Mesothelial cell of epicardium (in vitro differentiated cells): ENCODE measurements at places on chromosomes 5 and 9.

GRCh38 chr9:111983484-111983908 is 86.9 kb downstream of the UGCG start:
- no peak for DNase-seq

DNA sequence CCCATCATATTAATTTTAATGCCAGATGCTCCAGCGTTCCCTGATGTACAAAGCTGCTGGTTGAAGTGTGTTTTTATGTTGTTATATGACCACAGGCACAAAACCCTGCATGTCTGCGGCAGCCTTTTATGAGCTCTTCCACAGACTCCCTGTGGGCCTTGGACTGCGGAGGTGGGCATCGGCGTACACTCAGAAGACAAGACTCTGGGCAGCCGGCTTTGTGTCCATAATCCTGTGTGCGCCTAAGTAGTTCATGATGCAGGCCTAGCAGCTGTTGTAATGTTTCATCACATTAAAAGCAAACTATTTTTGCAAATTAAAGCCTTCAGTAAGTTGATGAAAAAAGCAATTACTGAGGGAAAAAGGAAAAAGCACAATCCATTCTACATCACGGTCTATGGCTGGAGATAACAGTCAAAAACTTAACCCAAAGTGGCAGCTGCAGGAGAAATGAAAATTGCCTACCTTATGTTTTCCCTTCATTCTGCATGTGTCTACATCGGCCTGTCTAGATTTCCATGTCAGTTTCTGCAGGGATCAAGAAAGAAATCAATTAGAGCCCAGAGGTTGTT is 78.8 kb downstream of the SEMA6A start:
- no peak for DNase-seq

DNA sequence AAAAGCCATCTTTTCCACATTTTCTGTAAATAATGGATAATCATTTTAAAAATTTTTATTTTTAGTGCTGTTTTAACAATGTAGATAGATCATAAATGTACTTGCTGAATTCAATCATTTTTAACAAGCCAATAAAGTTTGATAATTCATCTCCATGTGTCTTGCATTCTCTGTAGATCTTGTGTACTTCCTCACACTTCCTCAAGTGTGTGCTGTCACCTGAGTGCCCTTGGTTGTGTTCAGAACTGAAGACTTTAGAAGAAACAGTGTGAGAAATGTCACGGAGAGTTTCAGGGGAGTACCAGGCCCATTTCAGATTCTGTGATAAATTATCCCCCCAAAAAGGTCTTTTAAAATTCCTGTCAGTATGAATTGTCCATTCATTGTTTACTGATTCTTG is 146.0 kb downstream of the NTRK2 start:
- no peak for DNase-seq

- no peak for DNase-seq
Observed at GRCh38 chr5:111582993-111583601, 70.8 kb upstream of the STARD4 start.

DNA sequence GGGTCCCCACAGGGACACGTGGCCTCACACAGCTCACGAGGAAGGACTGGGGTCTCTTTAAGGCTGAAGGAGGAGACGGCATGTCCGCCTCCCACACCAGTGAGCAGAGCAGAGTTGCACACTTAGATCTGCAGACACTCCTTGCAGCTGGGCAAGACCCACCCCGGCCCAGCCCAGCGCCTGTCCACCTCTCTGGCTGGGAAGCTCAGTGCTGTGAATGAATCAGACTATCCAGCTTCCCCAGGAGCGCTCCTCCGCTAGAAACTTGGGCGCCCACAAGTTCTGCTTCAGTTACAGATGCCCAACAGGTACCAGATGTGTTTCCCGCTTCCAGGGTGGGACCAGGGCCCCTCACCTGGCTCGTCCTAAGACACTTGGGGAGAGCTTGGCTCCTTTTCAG is 78.9 kb downstream of the NSUN2 start:
- DNase-seq, result peak; percentile 35

GRCh38 chr5:44842496-44843282 is 33.9 kb downstream of the MRPS30 start:
- no peak for DNase-seq

DNA sequence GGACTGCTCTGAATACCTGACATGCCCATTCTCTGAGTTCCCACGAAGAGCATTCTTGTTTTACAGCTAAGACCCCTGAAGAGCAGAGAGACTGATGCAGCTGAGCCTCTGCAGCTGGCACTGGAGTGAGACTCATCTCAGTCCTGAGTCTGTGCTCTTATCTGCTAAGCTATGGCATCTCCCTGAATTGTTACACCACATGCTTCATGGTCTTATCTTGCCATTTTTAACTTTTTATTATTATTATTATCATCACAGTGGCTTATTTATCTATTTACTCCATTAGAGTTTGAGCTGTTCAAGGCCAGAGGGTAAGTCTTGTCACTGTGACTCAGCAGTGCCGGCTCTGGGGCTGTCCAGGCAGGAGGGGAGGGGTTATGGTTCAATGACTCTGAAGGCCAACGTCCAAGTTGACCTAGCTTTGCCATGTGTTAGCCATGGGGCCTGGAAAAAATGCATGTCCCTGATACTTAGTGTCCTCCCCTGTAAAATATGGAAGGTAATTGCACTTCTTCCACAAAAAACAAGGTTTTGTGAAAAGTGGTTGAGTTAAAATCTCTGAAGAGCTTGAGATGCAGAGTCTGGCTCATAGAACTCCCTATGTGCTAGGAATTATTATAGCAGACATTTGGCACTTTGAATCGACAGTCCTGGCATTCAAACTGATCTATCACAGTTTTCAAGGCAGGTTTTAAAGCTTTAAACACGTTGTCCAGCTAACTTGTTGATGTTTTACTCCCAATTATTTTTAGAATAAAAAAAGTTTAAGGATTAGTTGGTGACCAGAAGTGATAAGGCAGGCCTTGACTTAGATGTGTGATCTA is 94.6 kb downstream of the ALDH1A1 start:
- no peak for DNase-seq

DNA sequence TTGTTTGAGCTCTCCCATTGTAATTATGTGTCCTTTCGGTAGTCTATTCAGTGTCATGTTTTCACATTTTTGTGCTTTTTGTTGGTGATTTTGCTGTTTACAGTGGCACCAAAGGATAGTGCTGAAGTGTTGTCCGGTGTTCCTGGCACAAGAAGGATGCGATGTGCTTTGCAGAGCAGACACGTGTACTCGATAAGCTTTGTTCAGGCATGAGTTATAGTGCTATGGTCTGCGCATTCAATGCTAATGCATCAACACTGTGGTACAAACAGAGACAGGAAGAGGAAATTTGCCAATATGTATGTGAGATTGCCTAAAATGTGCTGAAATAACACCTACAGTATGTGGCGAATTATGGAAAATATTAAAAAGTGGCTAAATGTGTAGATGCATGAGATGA is 913.4 kb upstream of the ACO1 start:
- no peak for DNase-seq

- no peak for DNase-seq
Observed at GRCh38 chr9:99140685-99141314, 35.9 kb downstream of the TGFBR1 start.
